Kidney (tissue), 22 donors: ENCODE measurements at places on chromosomes 1 and 21. TPM values are rescaled to one million over a fixed set of nuclear protein-coding genes. Genes with fewer than 3 reads are reported as not detected.

GRCh38 chr1:20993716-20994575, 182.8 kb downstream of the EIF4G3 start:
- no peak for DNase-seq

The PDPN gene
- total RNA-seq, result 4.6 TPM

The PLCH2 gene
- total RNA-seq, result 8.7 TPM

DNA sequence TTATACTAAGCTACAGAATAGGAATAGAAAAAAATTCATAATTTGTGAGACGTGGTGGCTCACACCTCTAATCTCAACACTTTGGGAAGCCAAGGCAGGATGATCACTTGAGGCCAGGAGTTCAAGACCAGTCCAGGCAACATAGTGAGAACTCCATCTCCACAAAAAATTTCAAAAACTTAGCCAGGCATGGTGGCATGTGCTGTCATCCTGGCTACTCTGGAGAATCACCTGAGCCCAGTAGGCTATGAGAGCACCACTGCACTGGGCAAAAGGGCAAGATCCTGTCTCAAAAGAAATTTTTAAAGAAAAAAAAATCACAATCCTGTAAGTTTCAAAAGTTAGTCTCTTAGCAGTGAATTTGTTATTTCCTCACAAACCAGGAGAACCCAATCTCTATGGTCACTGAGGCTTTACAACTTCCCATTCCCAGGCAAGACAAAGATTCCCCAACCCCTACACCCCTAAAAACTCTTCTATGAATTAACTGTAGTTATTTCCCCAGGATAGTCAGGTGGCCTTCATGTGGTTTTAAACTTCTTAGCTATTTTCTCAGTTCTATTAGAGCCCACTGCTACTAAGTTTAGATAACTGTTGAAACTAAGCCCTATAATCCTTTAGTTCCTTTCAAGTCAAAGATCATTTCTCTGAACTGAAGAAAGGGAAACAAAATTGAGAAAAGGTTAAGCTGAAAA, 74.5 kb downstream of the FOXJ3 start:
- no peak for DNase-seq

DNA sequence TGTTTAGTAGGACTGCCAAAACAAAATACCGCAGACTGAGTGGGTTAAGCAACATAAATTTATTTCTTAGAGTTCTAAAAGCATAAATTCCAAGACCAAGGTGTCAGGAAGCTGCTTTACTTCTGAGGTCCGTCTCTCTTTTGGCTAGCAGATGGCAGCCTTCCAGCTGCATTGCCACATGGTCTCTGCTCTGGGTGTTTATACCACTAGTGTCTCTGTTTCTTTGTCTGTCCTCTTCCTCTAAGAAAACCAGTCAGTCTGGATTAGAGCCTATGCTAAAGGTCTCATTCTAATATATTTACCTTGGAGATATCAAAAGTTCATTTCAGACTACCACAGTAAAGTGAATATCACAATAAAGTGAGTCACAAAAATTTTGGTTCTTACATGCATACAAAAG, 519.8 kb downstream of the COL11A1 start:
- DNase-seq, result no peak

The DIRAS3 gene
- 8.8 TPM for total RNA-seq

The NOL9 gene
- 28.7 TPM for total RNA-seq

The YRDC gene
- 9.0 TPM for total RNA-seq

GRCh38 chr1:208979776-208980175, 603.7 kb upstream of the CAMK1G start:
- DNase-seq, result no peak

DNA sequence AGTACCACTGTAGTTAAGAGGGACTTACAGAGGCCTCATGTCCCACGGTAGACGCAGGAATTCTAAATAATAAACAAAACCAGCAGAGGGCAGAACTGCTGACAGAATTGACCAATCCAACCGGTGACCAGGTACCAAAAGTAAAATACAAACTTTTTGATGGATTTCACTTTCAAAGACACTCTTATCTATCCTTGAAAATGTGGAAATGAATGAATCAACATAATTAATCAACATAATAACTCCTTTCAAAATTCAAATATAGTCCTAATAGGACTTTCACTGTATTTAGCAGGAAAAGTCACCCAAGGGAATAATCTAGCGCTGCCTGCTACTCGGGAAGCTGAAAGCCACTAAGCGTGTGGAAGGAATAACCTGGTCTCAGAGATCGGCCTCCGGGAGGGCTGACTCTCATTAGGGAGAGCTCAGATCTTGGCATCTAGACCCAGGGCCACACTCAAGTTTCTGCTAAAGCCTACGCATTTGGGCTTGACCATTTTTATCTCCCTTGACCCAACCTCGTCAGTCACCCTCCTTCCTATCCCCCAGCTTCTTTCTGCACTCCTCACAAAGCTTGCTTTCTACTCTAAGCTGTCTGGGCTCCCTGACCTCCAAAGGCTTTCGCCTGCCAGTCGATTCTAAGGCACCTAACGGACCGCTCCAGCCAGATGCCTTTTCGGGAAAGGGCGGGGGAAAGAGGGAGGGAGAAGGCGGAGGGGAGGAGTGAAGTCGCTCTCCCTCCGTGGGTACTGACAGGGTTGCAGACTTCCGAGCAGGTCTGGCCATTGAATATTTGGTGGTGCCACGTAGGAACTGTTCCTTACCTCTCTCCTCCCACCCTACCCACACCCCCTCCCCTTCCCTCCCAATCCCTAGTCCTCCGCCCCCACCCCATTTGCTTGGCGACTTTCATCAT, 1.6 kb downstream of the COL11A1 start:
- peak; percentile 50 for DNase-seq

DNA sequence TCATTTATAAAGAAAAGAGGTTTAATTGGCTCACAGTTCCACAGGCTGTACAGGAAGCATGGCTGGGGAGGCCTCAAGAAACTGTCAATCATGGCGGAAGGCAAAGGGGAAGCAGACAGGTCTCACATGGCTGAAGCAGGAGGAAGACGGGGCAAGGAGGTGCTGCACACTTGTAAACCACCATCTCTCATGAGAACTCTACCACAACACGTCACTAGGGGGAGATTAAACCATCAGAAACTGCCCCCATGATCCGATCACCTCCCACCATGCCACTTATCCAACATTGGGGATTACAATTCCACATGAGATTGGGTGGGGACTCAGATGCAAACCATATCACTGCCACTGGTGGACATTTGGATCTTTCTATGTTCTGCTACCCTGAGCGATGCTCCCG, 351.4 kb downstream of the NPHP4 start:
- DNase-seq, result no peak

- no peak for DNase-seq
Measured at GRCh38 chr1:198467342-198467741, 73.1 kb downstream of the ATP6V1G3 start.

DNA sequence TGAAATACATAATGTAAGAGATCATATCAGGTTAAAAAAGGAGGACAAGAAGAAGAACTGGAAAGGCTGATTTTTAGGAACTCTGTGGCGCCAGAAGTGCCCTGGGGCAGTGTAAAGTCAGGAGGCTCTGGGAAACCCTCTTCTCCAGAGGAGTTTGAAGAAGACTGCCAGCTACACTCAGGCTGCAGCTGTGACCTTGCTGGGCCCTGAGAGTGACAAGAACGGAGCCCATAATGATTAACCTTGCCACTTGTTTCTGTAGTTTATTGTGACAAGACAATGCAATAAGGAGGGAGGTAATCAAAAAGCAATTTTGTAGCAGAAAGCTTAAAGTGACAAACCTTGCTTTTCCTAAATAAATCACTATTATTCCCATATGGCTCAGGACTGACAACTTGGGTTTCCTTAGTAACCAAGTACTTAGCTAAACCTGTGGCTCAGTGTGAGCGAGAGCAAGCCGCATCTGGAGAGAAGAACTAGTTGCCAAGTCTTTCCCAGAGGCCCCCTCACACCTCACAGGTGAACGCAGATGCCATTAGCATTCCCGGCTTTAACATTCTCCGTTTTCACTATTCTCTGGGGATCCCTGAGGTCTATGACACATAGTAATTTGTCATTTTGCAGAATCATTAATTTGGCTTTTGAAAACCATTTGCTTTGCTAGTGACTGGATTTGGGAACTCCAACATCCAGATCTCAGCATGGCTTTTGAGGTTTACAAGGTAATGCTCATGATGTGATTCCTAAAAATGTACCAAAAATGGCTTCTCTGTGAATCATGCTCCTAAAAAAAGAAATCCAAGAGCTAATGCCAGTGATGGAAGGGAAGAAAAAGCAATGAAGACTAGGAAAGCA, 115.9 kb downstream of the OMA1 start:
- DNase-seq, result peak; percentile 36

DNA sequence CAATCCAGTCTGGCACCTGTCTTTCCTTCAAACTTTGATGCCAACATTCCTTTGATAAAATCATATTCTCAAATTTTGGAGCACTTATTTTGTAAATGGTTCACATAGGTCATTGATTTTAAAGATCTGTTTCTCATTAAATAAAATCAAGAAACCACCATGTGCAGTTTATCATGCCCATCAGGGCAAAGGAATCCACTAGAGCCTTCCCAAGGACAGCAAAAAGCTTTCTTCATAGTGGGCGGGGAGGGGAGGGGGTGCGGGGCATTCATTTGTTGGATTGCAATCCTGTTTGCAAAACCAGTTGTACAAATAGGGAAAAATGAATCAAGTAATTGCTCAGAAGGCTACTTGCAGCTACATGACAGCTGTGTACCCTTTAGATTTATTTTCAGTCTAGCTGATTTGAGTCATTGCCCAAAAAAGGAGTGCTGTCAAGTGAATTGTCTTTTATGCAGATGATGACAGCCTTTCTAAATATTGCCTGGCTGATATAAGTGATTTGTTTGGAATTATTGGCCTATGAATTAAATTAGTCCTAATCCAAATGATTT, 23.0 kb downstream of the LRRC8B start:
- DNase-seq, result no peak

The RSPH1 gene
- 12.0 TPM for total RNA-seq

DNA sequence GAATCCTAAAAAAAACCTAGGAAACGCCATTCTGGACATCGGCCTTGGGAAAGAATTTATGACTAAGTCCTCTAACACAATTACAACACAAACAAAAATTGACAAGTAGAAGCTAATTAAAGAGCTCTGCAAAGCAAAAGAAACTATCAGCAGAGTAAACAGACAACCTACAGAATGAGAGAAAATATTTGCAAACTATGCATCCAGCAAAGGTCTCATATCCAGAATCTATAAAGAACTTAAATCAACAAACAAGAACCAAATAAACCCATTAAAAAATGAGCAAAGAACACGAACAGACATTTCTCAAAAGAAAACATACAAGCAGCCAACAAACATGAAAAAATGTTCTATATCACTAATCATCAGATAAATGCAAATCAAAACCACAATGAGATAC, 58.6 kb downstream of the PTGFR start:
- no peak for DNase-seq

The ITGB2 gene
- 111 TPM for total RNA-seq

DNA sequence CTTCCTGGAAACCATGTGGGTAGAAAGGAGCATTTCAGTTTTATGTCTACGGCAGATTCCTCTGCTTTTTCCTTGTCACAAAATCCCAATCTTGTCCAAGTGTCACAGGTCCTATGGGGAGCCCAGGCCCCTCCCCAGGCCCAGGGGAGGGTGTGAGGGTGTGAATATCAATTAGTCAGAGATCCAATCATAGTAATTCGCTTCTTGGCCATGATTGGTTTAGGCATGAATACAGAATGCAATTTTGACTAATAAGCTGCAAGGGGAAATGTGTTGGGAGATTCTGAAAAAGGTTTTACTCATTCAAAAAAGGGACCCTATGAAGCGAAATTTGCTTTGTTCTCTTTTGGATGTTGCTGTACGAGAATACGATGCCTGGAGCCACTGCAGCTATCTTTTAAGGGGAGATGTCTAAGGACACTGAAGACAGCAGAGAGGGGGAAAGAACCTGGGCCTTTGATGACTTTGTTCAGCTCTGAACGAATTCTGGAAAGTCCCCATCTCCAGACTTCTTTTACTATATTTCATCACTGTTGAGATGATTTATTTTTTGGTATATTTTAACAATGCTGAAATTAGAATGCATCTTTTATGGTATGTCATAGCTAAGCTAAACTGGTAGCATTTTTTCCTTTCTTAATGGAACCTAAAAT, 18.2 kb downstream of the TSPAN2 start:
- DNase-seq, result no peak

DNA sequence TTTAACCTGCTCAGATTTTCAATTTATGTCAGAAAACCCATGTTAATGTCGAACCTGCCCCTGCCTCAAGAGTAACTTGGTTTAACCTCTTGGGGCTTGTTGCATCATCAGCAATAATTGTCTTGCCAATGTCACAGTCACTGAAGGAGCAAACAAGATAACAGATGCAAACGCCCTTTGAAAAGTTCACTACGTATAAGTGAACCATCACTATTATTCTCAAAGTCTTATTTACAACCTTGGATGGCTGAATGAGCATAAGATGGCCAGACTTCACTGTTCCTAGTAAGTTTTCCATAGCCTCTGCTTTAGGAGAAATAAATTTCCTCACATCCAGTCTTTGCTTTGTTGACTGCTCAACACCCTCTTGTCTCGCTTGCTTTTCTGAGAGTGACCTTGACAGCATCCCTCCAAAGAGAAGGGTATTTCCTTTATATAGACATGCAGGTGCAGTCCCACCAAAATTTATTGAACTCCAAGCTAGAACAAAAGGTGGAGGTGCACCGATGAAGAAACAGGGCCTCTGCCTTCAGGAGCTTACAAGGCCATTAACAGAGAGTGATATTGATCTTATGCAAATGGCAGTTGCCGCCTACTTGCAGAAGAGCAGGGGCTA, 749 bp upstream of the LRIG2 start:
- DNase-seq, result no peak

The MSH4 gene
- 0.41 TPM for total RNA-seq

The MEX3A gene
- 1.7 TPM for total RNA-seq

The DMRTA2 gene
- not detected for total RNA-seq

The CHIT1 gene
- total RNA-seq, result 1.1 TPM

DNA sequence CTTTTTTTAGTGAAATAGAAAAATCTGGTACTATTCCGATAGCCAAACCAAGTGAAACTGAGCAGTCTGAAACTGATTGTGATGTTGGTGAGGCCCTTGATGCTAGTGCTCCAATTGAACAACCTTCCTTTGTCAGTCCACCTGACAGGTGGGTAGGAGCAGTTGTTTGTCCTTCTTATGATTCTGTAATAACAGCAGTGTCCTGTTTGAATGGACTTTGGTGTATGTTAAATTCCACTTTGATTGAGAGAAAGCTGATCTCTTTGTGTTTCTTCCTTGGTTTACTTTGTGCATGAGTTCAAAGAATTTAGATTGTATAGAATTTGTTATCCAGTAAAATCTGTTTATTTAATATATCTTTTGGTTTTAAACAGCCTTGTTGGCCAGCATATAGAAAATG, 24.3 kb downstream of the SUCO start:
- no peak for DNase-seq

GRCh38 chr1:7609311-7609994, 161.6 kb upstream of the VAMP3 start:
- DNase-seq, result peak; percentile 36
